Non-pigmented ciliary epithelial cell (primary cell): ENCODE measurements at places on chromosomes 3 and 15.
A peak's percentile ranks its signal among the peaks of the same experiment; 100 is the strongest.

DNA sequence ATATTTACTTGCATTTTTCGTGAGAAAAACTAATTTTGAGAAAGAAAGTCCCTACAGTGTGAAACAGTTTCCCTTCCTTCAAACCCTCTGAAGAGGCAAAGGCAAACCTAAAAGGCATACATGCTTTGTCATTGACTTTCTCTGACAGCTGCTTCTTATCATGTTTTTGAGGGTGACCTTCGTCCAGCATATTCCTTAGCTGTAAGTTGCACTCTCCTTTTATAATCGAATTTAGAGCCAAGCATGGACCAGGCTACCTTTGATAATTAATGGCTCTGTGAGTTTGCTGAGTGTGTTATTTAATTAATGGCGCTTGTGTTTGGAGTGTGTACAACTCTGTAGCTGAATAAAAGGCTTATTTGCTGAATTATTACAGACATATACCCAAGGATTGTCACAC is 684.2 kb upstream of the CFAP20DC start:
- no peak for DNase-seq

DNA sequence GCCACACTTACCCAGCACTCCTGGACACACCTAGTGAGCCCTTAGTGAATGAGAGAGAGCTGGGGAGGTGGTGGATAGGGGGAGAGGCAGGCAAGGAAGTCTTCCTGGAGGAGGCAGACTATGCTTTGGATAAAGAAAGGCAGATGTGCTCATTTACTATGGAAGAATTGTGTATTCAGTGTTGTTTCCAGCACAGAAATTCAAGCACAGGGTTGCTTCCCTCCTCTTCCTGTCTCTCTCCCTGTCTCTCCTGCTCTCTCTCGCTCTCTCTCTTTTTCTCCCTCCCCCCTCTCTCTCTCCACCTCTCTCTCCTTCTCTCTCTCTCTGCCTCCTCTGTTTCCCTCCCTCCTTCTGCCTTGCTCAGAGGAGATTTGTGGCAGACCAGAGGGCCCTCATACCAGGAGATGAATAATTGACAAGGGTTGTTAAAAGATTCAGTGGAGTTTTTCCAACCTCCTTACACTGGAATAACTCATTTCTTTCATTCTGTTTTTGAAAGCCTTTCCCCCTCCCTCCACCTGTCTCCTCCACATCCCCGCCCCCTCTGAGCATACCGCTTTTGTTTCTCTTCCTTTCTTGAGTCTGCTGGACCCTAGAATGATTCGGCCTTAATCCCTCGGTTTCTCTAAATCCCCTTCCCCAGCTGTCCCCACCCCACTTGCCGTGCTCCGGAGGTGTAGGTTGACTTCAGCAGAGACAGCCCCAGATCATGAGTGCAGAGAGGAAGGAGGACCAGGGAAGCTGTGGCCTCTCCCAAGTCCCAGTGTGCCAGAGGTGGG is 65.6 kb downstream of the CCDC33 start:
- no peak for DNase-seq

- DNase-seq = no peak
Observed at GRCh38 chr3:37198996-37199395, 24.6 kb upstream of the LRRFIP2 start.

DNA sequence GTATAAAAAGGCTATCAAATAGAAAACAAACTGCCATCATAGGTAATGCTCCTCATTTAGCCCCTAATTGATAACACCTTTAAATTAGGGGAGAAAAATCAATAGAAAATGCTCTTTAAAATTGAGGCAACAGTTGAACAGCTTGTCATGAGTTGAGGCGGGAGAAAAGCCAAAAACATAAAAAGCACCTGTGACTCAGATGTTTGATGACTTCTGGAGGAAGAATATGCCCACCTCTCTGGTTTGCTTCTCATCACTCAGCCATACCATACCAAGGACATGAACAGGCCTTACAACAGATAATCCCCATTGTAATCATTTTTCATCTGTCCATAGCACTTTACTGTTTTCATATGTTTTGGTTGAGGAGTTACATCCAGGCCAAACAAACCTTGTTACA is 246.0 kb downstream of the MYRIP start:
- no peak for DNase-seq

GRCh38 chr3:29889215-29889614 is 608.3 kb downstream of the RBMS3 start:
- peak; percentile 14 for DNase-seq

- DNase-seq = no peak
Observed at GRCh38 chr3:32817257-32817557, 590 bp upstream of the TRIM71 start.

DNA sequence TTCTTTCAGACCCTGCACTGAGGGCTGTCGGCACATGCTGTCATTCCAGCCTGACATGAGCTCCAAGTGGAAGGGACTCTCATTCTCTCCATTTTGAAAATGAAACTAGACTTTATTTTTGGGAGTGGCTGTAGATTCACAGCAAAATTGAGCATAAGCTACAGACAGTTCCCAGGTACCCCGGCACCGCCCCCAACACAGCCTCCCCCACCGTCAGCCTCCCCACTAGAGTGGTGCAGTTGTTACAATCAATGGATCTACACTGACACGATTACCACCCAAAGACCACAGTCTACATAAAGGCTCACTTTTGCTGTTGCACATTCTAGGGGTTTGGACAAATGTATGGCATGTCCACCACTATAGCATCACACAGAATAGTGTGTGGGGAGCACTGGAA is 29.5 kb upstream of the FGD5 start:
- DNase-seq = no peak

- no peak for DNase-seq
Observed at GRCh38 chr3:112802338-112802737, 44.3 kb downstream of the CD200R1L start.

GRCh38 chr3:117404141-117404540 is 694.6 kb downstream of the TUSC7 start:
- no peak for DNase-seq

GRCh38 chr3:184129012-184129411 is 6.1 kb upstream of the EIF2B5 start:
- DNase-seq = no peak

- no peak for DNase-seq
Observed at GRCh38 chr3:57391767-57392166, 99.3 kb upstream of the ASB14 start.
